Activated CD4-positive, CD25-positive, alpha-beta regulatory T cell treated with anti-CD3 and anti-CD28 coated beads, Interleukin-2, amount 50 U/mL, for 24 hours (primary cell): ENCODE measurements at places on chromosomes 5 and 9.
A peak's percentile ranks its signal among the peaks of the same experiment; 100 is the strongest.

GRCh38 chr9:131045300-131046092 is 36.5 kb downstream of the LAMC3 start:
- ATAC-seq: peak; percentile 64

DNA sequence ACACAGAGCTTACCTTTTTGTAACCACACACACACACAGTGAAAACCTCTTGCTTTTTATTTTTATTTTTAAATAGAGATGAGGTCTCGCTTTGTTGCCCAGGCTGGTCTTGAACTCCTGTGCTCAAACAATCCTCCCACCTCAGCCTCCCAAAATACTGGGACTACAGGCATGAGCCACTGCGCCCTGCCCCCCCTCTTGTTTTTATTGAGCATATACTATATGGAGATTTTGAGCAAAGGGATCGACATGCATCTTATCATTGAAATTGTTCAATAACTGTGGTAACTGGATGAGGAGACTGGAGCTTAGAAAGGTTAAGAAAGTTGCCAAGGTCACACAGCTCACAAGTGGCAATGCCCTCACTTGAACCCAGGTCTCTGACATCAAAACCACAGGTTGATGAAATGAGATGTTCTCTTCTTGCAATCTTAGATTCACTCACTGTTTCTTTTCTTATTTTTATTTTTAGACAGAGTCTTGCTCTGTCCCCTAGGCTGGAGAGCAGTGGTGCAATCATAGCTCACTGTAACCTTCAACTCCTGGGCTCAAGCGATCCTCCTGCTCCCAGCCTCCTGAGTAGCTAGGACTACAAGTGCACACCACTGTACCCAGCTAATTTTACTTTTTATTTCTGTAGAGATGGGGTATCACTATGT is 26.8 kb upstream of the STXBP1 start:
- no peak for ATAC-seq

DNA sequence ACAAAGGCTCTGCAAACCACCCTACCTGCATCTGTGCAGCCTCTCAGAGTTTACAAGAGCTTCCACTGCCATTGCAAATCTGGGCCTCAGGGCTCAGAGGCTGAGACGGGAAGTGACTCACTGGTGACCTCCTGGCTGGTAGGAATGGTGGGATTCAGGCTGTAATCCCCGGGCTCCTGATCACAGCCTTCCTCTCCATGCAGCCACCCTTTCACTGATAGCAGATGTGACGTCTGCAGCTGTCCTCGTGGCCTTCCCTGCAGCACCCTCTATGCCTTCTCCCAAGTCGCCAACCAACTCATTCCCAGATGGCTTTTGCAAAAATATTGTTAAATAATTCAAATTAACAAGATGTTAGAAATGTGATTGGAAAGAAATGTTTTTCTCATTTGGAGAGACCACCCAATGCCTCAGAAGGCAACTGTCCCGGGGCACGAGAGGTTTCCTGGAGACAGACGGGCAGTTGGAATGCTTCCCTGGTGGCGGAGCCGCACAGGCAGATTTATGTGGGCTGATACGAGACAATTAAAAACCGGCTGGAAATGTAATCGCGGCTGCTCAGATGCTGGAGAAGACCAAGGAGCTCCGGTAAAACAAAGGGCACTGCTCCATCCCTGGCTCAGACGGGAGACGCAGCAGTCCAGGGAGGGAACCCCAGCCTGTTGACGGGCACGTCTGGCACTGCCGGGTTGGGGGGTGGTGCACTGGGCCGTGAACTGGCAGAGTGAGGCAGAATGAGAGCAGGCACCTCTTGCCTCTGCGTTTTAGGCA is 34.4 kb upstream of the SLC25A51 start:
- no peak for ATAC-seq

DNA sequence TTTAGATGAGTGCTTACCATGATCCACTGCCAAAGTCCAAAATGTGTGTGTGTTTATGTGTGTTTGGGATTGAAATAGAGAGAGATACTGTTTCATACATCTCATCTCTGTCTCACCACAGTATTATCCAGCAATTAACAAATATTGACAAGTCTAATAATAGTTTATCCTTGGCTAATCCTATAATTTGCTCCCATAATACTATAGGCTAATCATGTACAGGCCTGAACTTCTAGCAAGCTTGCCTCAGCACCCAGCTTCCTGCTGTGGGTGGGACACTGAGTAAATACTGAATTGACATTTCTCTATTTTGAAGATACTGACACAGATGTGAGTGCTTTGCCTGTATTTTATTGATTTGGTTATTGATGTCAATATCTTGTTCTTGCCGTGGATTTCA is 35.3 kb upstream of the KCNV2 start:
- ATAC-seq: no peak

DNA sequence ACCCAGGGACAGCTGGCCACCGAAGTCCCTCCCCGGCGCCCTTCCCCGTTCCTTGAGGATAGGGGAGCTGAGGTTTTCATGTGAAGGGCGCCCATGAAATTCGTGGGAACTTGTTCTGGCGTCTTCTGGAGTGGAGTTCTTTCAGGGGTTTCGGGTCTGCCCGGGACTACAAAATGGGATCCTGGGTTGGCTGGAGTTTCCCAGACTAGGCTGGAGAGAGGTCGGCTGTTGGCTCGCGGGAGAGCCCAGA is 3.6 kb upstream of the RGMB start:
- ATAC-seq: no peak

DNA sequence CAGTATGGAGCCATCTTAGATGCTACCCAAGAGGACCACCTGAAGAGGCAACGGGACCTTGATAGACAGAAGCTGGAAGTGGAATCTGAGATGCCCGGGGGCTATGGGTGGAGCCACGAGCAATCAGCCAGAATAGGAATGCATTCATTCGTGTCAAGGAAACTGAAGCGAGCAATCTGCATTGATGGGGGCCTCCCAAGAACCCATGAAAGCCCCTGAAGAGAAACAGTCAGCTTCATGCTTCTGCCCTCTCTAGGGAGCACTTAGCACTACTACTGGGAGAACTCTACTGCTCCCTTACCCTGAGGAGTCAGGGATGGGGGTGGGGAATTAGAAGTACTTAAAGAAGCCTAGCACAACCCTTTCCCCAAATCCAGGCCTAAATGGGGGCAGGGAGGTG is 51.9 kb upstream of the TCERG1 start:
- no peak for ATAC-seq

GRCh38 chr9:87546704-87547103 is 49.0 kb downstream of the DAPK1 start:
- no peak for ATAC-seq

- ATAC-seq: no peak
Measured at GRCh38 chr5:170139786-170140335, 34.2 kb downstream of the FOXI1 start.

DNA sequence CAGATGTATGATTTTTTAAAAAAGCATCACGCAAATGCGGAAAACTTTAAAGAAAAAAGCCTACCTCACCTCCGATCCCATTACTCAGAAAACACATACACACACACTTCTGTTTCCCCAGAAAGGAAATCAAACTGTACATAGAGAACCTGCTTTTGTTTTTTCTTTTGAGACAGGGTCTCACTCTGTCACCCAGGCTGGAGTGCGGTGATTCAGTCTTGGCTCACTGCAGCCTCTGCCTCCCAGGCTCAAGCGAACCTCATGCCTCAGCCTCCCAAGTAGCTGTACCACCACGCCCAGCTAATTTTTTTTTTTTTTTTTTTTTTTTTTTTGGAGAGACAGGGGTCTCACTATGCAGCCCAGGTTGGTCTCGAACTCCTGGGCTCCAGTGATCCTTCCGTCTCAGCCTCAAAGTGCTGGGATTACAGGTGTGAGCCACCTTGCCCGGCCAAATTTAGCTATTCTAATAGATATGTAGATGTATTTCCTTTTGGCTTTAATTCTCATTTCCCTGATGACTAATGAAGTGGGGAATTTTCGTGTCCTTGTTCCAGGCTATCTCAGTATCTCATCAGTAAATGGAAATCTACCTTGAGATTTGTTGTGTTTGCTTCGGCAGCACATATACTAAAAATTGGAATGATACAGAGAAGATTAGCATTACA is 25.7 kb upstream of the EEIG1 start:
- no peak for ATAC-seq

GRCh38 chr5:147939431-147940114 is 33.2 kb upstream of the C5orf46 start:
- ATAC-seq: no peak

DNA sequence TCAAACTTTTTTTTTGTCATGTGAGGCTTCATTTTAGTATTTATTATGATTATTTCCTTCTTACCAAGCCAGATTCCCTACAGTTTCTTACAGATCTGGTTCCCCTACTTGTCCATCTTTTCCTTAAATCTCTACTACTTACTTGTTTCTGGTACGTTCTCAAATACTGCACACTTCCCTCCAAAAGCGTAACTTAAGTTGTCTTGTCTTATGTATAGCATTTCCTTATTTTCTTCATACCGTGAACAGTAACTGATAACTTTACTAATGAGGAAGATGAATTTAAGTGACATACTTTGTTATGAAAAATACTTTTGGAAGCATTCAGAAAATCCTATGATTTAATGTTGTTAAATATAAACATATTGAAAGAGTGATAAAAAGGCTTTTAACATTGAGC is 67.3 kb downstream of the PARP8 start:
- ATAC-seq: no peak

GRCh38 chr9:133701321-133701980 is 36.7 kb downstream of the SARDH start:
- ATAC-seq: peak; percentile 50

- ATAC-seq: no peak
Measured at GRCh38 chr9:133255371-133256135, 19.4 kb downstream of the ABO start.

- ATAC-seq: peak; percentile 44
Measured at GRCh38 chr5:109656829-109657228, 32.9 kb upstream of the MAN2A1 start.

GRCh38 chr5:82246960-82247574 is 31.1 kb downstream of the RPS23 start:
- ATAC-seq: no peak

DNA sequence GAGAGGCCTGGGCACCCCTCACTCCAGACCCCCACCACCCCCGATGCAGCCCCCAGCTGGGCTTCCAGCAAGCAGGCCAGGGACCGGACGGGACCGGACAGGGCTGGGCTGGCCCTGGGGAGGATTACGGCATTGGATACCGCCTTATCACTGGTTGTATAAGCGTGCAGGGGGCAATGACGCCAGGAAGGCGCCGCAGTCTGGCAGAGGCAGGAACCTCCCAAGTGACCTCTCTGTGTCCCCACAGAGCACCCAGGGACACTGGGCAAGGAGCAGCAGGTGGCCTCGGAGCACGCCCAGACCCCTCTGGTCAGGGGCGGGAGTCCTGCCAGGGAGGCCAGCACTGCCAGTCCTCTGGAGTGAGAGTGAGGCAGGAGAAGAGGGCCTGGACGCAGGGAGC is 723 bp upstream of the LCN15 start:
- ATAC-seq: no peak
